ENCODE measurements at places on chromosomes 6 and 20.

- DNase-seq: no peak
- no peaks in the 10 kb centered on the region for H3K27me3 ChIP-seq
- no peak overlapping the region for H3K4me3 ChIP-seq
- H3K4me1 ChIP-seq: no peaks in the 10 kb centered on the region
- H3K36me3 ChIP-seq: no peaks in the 10 kb centered on the region
These were observed 47.3 kb upstream of the BTBD3 start for GRCh38 chr20:11870411-11870810.

GRCh38 chr6:34154668-34155447 is 9.0 kb upstream of the GRM4 start:
- H3K27ac ChIP-seq: no peak overlapping the region
- no peak overlapping the region for H3K4me3 ChIP-seq
- DNase-seq: peak; percentile 55
- peaks cover 10% of the 10 kb centered on the region for H3K4me1 ChIP-seq

GRCh38 chr6:31007694-31008093 is 2.6 kb upstream of the MUC22 start:
- H3K4me1 ChIP-seq: no peaks in the 10 kb centered on the region
- no peak overlapping the region for H3K4me3 ChIP-seq
- H3K27ac ChIP-seq: no peak overlapping the region
- peak; percentile 61 for DNase-seq

GRCh38 chr6:151290877-151291721 is 51.3 kb downstream of the AKAP12 start:
- peak overlapping the region; percentile 66 for H3K27ac ChIP-seq
- H3K36me3 ChIP-seq: no peaks in the 10 kb centered on the region
- H3K4me1 ChIP-seq: peaks cover 11% of the 10 kb centered on the region
- H3K4me3 ChIP-seq: no peak overlapping the region

DNA sequence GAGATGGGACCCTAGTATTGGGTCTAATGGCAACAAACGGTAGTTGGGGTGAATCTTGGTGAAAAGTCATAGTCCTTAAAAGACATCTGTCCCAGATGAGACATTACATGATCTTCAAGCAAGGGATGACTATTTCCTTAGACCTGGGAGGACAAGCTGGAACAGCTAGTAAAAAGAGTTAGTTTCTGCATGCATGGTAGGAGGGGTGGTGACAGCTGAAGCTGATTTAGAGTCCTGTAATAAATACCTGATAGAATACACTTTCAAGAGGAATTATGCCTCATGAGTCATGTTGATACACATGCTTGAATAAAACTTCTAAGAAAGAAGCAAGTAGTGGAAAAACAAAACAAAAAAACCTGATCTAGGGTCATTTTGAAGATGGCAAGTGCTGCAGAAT is 247.4 kb downstream of the CD109 start:
- peak overlapping the region; percentile 73 for H3K27ac ChIP-seq
- DNase-seq: peak; percentile 30
- no peaks in the 10 kb centered on the region for H3K4me1 ChIP-seq

DNA sequence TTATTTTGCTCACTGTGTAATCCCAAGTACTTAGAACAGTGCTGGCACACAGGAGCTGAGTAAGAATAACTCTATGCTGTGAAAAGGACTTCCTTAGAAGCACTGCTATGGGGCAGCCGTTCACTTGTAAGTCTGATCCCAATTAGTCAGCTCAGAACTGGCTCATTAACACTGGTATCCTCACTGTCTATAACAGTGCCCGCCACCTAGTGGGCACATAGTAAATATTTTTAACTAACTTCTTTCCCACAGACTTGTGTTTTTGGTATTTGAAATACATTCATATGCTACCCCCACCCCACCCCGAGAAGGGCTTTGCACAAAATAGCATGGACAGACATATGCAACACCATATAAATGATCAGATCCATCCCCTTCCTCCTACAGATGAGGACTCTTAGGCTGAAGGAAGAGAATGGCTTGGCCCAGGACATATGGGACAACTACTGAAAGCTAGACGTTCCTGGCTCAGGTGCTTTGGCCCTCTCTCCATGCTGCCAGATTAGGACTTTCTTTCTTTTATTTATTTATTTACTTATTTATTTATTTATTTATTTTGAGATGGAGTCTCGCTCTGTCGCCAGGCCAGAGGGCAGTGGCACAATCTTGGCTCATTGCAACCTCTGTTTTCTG is 47.1 kb downstream of the DST start:
- no peak overlapping the region for H3K4me3 ChIP-seq
- peak; percentile 44 for DNase-seq
- no peak overlapping the region for H3K27ac ChIP-seq
- no peaks in the 10 kb centered on the region for H3K4me1 ChIP-seq
- no peaks in the 10 kb centered on the region for H3K27me3 ChIP-seq

DNA sequence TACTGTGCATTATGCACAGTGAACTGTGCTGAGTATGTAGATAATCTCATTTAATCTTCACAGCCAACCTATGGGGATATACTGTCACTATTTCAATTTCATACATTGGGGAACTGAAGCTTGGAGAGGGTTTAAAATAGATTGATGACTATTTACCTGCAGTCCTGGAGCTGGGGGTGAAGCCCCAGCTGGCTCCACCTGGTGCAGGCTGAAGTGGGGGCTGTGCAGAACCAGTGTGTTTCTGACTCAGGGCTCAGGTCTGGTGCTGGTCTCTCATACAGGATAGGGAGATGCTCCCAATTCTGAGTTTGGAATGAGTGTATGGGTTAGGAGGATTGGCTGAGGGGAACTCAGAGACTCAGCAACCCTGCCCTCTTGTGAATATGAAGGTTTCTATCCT is 176.1 kb upstream of the CEP162 start:
- H3K4me3 ChIP-seq: no peak overlapping the region
- no peaks in the 10 kb centered on the region for H3K4me1 ChIP-seq
- no peaks in the 10 kb centered on the region for H3K36me3 ChIP-seq
- no peak for DNase-seq
- no peaks in the 10 kb centered on the region for H3K27me3 ChIP-seq
- H3K27ac ChIP-seq: no peak overlapping the region

DNA sequence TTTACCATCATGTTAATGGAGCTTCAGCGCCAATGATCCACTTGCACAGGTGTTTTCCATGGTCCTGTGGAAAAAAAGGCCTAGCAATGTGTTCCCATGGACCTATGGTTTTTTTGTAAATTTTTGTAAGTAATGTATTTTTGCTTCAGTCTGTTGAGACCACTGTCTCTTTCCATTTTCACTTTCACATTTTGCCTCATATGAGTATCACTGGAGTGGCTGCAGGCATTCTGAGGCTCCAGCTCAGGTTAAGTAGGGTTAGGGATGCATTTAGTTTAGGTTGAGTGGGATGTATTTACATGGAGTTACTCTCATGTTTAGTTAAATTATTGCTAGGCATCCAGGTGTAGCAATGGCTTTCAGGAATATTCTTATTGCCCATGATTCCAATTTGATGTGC is 19.2 kb upstream of the LMBRD1 start:
- H3K36me3 ChIP-seq: no peaks in the 10 kb centered on the region
- no peaks in the 10 kb centered on the region for H3K27me3 ChIP-seq
- no peak overlapping the region for H3K27ac ChIP-seq
- H3K4me1 ChIP-seq: no peaks in the 10 kb centered on the region
- no peak for DNase-seq

DNA sequence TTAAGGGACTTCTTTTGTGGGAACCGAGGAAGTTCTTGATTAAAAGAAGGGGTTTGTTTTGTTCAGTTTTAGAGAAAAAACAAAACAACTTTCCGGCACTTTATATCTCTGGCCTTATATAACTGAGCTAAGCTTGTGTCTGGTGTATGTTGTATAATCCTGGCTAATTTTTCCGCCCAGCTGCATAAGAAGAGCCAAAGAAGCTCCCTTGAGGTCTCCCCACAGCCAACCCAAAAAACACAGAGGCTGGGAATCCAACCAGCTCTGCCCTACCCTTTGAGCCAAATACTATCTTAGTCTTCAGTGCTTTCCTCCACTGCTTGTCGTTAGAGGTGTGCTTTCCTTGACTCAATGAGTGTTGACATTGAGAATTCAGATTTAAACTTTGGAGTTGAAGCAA is 45.5 kb upstream of the RNF146 start:
- H3K4me3 ChIP-seq: no peak overlapping the region
- no peaks in the 10 kb centered on the region for H3K27me3 ChIP-seq
- peak; percentile 70 for DNase-seq

DNA sequence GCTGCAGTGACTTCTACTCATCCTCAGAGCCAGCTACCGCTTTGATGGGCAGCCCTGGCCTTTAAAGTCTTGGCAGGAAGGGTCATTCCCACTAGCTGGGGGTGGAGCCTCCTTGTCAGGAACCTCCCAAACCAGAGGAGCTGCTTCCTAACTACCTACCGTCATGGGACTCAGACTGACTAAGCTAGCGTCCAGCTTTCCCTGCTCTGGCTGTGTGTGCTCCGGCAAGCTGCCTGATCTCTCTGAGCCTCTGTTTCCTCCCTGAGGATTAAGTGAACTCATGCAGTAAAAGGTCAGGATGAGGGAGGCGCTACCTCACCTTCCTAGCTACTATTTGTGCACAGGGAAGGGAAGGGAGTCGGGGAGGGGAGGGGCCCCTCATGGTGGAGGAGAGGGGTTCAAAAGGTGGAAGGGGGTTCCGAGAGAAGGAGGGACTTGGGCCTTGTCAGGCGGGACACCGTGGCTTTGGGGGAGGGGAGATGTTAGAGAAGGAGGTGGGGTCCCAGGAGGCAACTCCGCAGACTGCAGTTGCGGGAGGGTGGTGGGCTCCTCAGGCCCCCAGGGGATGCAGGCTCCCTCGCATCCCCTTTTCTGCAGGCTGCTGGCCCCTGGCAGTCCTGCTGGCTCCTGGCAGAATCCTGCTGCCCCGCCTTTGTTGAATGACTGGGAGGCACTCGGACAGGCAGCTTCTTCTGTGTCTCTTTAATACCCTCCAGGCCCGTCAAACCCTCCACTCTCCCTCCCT is 9.8 kb downstream of the DUSP15 start:
- no peak overlapping the region for H3K27ac ChIP-seq
- H3K4me3 ChIP-seq: peak overlapping the region; percentile 47
- peaks cover 13% of the 10 kb centered on the region for H3K4me1 ChIP-seq
- peak; percentile 57 for DNase-seq
- H3K27me3 ChIP-seq: peaks cover 34% of the 10 kb centered on the region

- peaks cover 9% of the 10 kb centered on the region for H3K4me1 ChIP-seq
- no peaks in the 10 kb centered on the region for H3K27me3 ChIP-seq
- no peaks in the 10 kb centered on the region for H3K36me3 ChIP-seq
- H3K27ac ChIP-seq: no peak overlapping the region
- no peak overlapping the region for H3K4me3 ChIP-seq
These were observed 99.7 kb upstream of the KCNK16 start for GRCh38 chr6:39422238-39422637.

- no peak overlapping the region for H3K27ac ChIP-seq
- H3K36me3 ChIP-seq: no peaks in the 10 kb centered on the region
- H3K4me3 ChIP-seq: no peak overlapping the region
- DNase-seq: no peak
These were observed 6.1 kb upstream of the C6orf58 start for GRCh38 chr6:127570739-127571389.

DNA sequence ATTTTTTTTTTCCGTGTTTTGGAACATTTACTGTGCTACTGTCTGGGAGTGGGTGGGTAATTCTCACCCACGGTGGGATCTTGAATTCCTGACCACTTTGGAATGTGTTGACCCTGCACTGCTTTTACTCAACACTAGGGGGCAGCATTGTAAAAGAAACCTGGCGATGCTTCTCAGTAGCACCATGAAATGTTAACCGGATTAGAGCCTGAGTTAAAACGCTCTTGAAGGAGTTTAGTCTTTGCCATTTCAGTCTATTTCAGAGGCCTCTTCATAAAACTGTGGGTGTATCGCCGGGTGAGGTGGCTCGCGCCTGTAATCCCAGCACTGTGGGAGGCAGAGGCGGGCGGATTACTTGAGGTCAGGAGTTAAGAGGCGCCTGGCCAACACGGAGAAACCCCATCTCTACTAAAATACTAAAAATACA is 114.4 kb upstream of the PRND start:
- no peak overlapping the region for H3K4me3 ChIP-seq
- no peaks in the 10 kb centered on the region for H3K36me3 ChIP-seq
- peak; percentile 81 for DNase-seq
- H3K4me1 ChIP-seq: peaks cover 31% of the 10 kb centered on the region
- H3K27ac ChIP-seq: no peak overlapping the region
- H3K27me3 ChIP-seq: peaks cover 5% of the 10 kb centered on the region

GRCh38 chr6:7749478-7749877 is 23.6 kb downstream of the BMP6 start:
- H3K27ac ChIP-seq: no peak overlapping the region
- H3K4me1 ChIP-seq: no peaks in the 10 kb centered on the region
- no peak overlapping the region for H3K4me3 ChIP-seq
- no peak for DNase-seq
- no peaks in the 10 kb centered on the region for H3K27me3 ChIP-seq
- no peaks in the 10 kb centered on the region for H3K36me3 ChIP-seq
